Frontal cortex (tissue), 4 donors: ENCODE measurements at places on chromosomes 3 and 15.

GRCh38 chr3:187005827-187006481, 75.6 kb downstream of the ST6GAL1 start:
- no peak for DNase-seq

- no peak for DNase-seq
These were observed 153.8 kb downstream of the SHQ1 start for GRCh38 chr3:72694398-72694797.

DNA sequence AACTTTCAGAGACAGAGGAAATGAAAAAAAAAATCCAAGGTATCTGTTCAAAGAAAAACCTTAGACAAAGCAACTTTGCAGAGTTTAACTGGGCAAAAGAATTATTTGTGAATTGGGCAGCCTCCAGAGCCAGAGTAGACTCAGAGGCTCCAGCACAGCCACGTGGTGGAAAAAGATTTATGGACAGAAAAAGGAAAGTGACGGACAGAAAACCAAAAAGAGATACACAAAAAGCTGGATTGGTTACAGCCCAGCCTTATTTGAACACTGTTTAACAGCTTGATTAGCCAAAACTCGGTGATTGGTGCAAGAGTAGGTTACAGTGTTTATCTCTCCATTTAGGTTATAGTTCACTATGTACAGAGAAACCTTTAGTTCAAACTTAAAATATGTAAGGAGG, 23.7 kb upstream of the GPD1L start:
- no peak for DNase-seq

DNA sequence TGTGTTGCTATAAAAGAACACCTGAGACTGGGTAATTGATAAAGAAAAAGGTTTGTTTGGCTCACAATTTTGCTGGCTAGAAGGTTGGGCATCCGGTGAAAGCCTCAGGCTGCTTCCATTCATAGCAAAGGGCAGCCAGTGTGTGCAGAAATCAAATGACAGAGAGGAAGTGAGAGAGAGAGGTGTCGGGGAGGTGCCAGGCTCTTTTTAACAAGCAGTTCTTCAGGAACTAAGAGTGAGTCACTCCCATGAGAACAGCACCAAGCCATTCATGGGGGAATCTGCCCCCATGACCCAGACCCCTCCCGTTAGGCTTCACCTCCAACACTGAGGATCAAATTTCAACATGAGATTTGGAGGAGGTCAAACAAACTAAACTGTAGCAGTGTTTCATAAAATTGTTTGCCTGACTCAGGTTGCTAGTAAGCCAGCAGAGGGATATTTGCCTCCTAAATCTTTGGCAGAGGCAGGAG, 4.5 kb upstream of the PARP15 start:
- DNase-seq = no peak

- DNase-seq = no peak
These were observed 4.1 kb downstream of the LOXL1 start for GRCh38 chr15:73930371-73930770.

DNA sequence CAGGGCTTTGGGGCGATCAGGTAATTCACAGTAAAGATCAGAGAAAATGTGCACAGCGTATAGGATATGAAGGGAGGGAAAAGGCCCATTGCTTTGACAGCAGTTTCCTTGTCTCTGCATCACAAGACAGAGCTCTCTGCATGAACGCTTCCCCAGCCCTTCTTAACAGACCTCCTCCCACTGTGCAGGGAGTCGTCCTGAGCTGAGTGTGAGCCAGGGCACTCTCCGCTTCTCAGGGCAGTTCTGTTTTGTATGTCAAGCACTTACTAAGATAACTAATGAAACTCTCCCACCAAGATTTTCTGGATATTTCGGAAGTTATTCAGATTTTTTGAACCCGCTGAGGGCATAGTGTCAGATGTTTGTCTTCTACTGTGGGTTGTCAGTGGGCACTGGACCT, 105.8 kb upstream of the C15orf61 start:
- no peak for DNase-seq

DNA sequence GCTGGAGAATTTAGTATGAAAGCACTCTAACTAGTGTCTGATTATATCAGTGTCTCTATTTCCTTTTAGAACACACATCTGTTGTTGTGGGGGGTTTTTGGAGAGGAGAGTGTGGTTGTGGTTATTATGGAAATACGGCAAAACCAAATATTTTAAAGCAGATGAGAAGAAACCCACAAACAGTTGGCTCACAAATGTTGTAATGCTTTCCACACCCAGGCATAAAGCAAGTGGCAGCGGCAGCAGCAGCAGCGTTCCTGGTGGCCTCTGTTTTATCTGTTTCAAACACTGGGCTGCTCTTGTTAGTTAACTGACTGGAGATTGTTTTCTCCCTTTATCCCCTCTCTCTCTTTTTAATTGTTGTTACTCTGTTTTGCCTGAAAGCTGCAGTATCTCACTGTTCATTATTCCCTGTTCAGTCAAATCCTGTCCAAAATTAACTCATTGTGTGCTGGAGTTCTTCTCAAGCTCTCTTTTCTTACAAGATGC, 1045.5 kb upstream of the NR2F2 start:
- no peak for DNase-seq

DNA sequence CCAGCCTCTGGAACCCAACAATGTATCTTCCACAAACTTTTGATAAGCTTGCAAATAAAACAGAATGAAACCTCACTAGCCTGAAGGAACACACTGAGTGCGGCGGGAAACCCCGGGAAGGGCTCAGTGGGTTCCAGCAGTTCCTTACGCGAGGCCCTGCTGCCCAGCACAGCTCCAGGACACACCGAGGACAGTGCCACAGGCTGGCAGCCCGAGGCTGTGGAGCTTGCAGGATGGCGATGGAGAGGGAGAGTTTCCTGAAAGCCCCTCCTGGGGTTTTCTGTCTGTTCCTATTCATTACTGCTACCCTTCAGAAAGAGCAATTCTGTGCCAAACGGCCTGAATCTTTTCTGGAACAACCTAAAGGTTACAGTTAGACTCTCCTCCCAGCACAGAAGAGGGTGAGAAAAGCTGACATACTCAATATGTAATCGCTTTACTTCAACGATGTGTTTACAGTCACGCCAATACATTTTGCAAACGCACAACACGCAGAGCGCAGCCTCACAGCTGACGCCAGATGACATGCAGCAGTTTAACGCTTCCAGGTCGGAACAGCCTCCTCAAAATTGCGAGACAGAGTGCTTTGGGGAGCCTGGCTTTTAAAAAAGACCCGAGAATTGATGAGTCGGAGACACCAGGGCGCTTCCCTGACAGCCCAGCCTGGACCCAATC, 57.1 kb upstream of the RPL32 start:
- DNase-seq = no peak

DNA sequence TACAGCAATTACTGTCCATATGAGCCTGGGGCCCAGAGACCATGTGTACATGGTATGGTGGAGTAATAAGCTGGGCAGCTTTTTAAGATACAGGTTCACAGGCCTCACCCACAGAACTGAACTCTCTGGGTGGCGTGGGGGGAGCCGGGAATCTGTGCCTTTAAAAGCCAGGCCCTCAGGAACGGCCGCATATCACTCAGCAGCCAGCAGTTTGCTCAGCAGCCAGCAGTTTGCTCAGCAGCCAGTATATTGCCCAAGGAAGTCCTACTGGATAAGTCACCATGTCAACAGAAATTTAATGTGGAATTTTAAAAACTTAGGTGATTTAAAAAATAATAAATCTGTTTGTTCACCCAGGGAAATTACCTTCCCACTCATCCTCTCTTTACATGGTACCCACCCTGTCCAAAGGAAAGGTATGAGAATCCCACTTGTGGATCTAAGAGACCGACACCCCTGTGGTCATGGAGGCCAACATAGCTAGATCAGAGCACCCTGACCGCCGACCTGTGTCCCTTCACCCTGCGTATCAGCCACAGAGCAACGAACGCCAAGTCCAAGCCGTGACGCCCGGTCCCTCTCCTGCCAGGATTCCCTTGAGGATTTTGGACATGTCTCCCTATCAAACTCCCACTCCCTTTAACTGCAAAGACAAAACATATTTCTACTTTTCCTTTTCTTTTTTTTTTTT, 95.7 kb upstream of the CHRM5 start:
- no peak for DNase-seq

DNA sequence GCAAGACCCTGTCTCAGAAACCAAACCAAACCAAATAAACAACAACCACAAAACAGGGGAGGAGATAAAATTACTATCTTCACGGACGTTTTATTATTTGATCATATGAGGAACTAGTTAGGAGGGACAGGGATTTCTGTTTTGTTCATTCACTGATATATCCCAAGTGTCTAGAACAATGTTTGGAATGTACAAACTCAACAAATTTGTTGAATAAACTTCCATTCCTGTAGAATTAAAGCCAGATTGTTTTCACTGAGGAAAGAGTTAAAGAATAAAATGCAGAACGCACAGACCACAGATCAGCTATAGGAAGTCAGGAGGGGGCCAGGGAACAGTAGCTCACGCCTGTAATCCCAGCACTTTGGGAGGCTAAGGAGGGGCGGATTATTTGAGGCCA, 6.5 kb upstream of the STRC start:
- DNase-seq = no peak

DNA sequence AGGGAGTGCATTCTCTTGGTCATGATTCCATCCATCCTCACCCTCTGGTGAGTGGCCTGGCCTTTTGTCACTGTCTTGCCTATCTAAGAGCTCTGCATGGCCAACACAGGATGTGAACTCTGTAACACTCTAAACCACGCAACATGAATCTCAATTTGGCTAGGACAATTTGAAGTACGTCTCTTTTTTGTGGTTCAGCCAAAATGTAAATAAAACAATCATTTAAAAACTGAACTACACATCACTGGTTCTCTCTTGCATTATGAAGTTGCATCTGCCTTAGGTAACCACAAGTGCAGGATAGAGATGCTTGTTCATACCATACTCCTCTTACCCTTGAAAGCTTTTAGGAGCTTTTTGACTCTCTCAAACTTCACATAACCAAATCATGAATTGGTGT, 27.3 kb downstream of the CCR3 start:
- DNase-seq = no peak

DNA sequence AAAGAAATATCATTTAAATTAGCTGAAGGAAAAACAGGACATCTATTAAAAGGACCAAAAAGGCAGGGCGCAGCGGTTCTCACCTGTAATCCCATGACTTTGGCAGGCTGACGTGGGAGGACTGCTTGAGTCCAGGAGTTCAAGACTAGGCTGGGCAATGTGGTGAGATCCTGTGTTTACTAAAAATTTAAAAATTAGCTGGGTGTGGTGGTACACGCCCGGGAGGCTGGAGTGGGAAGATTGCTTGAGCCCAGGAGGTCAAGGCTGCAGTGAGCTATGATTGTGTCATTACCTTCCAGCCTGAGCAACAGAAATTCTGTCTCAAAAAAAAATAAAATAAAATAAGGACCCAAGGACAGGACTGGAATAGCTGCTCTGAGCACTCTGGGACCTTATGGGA, 16.2 kb upstream of the HERC1 start:
- DNase-seq = no peak

DNA sequence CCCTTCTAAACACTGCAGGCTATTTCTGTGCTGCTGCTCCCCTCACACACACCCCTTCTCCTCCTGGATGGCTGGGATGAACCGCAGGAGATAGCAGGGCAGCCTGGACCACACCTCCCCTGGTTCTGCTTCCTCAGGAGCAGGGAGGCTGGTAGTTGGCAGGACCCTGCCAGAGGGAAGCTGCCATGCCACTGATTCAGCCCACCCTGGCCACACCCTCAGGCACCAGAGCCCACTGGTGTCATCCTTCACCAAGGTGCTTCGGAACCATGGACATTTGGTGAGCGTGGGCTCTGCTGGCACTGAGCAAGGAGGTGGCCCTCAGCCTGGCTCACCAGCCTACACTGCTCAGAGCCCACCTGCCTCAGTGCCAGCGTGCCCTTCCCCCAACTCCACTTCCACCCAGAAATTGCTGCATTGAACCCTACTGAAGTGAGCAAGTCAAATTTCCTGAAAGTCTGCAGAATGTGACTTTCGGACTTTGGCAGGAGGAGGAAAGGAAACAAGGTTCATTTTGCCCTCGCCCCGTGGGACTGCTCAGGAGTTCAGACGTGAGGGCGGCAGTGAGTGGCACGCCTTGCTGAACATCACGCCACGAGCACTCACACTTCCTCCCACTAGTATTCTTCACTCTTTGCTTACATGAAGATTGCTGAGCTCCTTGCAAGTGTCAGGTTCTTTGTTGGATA, 26.3 kb downstream of the BMF start:
- DNase-seq = no peak

GRCh38 chr3:9749645-9750555, at the start of gene OGG1:
OGG1 (plus strand) TSS chr3:9749952; CDS start chr3:9750287, 335 bp downstream.
- peak; percentile 96 for DNase-seq

DNA sequence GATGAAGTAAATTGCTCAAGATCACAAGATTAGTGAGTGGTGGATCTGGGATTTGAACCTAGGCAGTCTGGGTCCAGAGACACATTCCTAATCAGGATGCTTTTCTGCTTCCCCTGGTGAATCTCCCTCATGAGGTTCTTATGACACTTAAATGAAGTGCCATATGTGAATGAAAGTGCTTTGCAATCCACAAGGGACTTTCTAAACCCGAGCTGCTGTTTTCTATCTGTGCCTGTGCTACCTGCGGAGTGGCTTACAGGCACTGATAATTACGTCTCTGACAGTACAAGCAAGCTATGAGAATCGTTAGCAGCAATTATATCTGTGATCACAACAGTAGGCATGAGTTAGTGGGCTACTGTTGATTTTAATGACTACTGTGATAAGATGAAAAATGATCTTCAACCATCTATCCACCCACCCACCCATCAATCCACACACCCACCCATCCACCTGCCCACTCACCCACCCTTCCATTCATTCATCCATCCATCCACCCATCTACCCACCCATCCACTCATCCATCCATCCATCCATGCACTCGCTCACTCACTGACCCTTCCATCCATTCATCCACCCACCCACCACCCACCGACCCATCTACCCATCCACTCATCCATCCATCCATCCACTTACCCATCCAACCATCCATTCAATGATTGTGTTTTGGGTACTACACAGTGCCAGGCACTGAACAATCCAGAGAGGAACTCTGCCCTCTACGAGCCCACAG, 51.8 kb downstream of the ATP2B2 start:
- no peak for DNase-seq

GRCh38 chr15:97171556-97171955, 788.9 kb upstream of the ARRDC4 start:
- DNase-seq = no peak

DNA sequence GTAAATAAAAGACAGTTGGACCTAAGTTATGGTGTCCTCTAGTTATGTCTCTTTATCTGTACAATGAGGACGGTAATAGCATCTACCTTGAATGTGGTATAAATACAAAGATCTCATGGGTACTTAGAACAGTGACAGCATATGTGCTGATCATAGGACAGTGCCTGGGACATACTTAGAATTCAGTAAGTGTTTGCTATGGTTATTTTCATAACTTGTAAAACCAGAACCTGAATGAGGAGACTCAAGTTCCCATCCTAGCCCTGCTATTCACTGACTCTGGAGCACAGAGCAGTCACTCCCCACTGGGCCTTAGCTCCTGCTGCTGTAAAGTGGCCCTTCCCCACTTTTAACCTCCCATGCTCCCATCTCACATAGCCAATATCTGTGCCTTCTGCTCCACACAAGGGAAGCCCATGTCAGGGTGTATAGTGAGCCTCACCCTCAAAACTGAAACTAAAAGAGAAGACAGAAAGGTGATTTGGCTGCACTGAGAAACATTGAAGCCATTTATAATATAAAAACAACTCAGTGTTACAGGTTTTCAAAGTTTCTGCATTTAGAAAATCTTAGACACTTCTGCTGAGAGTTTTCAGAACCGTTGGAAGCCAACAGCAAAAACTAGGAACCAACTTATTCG, 225.4 kb upstream of the UBE2E2 start:
- DNase-seq = no peak
